ENCODE measurements at places on chromosomes 16 and 17. TPM values are rescaled to one million over a fixed set of nuclear protein-coding genes. Genes with fewer than 3 reads are reported as not detected.

The VPS9D1 gene
- 5.6 TPM for total RNA-seq

The EVPL gene
- 0.53 TPM for total RNA-seq

The TP53TG3C gene
- total RNA-seq, result not detected

The GUCY2D gene
- 0.35 TPM for total RNA-seq

The KRT20 gene
- total RNA-seq, result not detected

The ABAT gene
- total RNA-seq, result 6.2 TPM

The CD300C gene
- not detected for total RNA-seq

The USP31 gene
- 16.1 TPM for total RNA-seq

The CYGB gene
- 2.8 TPM for total RNA-seq

The ZNF469 gene
- total RNA-seq, result 4.4 TPM

The NPIPA2 gene
- total RNA-seq, result 15.8 TPM

The FXR2 gene
- total RNA-seq, result 36.1 TPM

The SLC13A2 gene
- total RNA-seq, result not detected

The OTOP2 gene
- not detected for total RNA-seq

The IGFALS gene
- not detected for total RNA-seq

The ZNF385C gene
- total RNA-seq, result 3.1 TPM

The GPR179 gene
- total RNA-seq, result not detected

The TPSG1 gene
- total RNA-seq, result not detected

The PRSS22 gene
- 2.4 TPM for total RNA-seq

The CNTD1 gene
- not detected for total RNA-seq

The CLEC10A gene
- not detected for total RNA-seq

The ZFP1 gene
- 13.7 TPM for total RNA-seq

The G6PC1 gene
- total RNA-seq, result not detected

The MT1X gene
- total RNA-seq, result 41.9 TPM

The PRSS8 gene
- 64.0 TPM for total RNA-seq

The OR1A1 gene
- not detected for total RNA-seq

The CD300LG gene
- total RNA-seq, result not detected

The C17orf67 gene
- total RNA-seq, result 1.0 TPM

The VASN gene
- total RNA-seq, result 10.8 TPM

The NPW gene
- total RNA-seq, result 7.1 TPM

The SPATA2L gene
- total RNA-seq, result 27.4 TPM

The BCL6B gene
- total RNA-seq, result 4.9 TPM

The ACAP1 gene
- 15.5 TPM for total RNA-seq

The CSH1 gene
- total RNA-seq, result not detected

The ABCC6 gene
- total RNA-seq, result 1.1 TPM

The HOXB8 gene
- total RNA-seq, result not detected

The SCGB1C2 gene
- not detected for total RNA-seq

Measured in H9 (cell line).